ENCODE measurements at places on chromosomes 16 and 17.

GRCh38 chr17:8725881-8726876 lies 18.5 kb downstream of the CCDC42 start:
- DNase-seq, result no peak

GRCh38 chr17:73947966-73948355 lies 255.5 kb upstream of the RPL38 start:
- DNase-seq, result no peak

- no peak for DNase-seq
These were observed 61.4 kb upstream of the ARHGAP44 start for GRCh38 chr17:12727881-12728280.

- no peak for DNase-seq
These were observed 278.6 kb downstream of the HAPSTR1 start for GRCh38 chr16:9370061-9370491.

- peak; percentile 64 for DNase-seq
These were observed 3.2 kb upstream of the NLRP1 start for GRCh38 chr17:5587438-5588032.

DNA sequence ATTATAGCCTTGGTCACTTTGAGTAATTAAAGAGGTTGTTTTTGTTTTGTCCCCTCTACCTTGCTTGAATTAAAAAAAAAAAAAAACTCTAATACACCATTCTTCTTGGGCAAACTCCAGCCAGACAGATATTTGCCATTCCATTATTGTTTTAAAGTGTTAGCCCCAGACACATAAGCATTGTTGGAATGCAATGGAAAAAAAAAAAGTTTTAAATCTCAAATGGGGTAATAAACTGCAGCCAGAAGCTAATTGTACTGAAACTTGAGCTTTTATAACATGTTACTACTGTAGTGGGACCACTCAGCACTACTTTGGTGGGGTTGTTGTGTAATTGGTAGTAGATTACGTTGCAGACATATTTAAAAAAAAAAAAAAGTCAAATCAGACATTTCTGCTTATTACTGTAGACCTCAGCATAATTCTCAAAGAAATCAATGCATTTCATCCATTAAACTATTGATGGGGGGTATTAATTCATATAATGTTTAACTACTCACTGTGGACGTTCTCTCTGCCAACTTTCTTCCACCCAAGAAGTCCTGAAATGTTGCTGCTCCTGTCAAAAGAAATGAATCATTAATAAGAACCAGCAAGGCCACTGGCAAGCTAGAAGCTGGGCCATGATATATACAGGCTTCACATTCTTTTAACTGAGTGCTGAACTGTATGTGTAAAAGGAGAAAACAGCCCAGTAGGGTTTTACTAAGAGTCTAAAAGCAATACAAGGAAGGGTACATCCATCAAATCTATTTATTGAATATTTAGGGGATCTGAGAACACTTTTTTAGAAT lies 626.6 kb upstream of the SOX9 start:
- peak; percentile 76 for DNase-seq

DNA sequence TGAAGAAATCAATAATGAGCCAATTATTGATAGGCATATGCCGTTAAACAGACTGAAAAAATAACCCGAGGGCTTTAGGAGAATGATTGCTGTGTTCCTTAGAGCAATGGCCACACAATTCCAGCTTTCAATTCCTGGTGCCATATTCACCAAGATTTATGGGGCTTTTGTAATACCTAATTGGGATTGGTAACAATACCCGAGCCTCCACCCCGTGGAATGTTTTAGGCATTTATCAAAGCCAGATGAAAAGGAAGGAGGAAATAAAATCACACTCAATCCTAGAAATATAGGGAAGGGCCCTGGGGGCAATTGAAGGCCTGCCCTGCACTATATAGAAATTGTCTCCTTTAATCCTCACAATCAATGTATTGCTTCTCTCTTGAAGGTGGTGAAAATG lies 42.1 kb upstream of the MLYCD start:
- no peak for DNase-seq

DNA sequence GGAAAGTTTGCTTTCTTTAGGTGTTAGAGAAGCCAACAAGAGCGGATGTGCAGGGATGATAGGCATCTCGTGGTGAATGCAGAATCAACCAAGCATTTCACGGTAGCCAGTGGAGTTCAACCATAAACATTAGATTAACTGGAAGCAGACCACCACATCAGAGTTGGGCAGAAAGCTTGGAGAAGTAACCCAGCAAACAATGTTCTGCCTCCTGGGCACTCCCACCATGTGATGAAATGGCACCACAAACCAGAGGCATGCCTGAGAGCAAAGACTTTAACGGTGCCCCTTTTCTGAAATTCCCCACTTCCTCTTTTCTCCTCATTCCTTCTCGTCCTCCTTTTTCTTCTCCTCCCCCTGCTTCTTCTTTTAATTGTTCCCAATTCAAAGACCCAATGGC lies 193.5 kb upstream of the ANKFN1 start:
- no peak for DNase-seq

DNA sequence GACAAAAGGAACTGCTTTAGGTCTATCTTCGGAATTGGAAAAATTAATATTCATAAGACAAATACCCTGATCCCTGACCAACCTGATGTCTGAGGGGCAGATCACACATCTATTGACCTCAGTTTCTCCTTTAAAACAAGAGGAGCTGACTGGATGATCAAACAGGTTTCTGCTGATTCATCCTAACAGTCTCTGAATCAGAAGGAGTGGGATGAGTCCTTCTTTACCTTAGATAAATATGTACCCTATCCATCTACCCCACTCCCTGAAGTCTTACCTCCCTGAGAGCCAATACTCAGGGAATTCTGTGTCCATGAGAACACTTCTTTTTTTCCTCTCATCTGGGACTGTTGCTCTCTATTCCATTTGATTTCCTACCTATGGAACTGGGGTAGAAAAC lies 80.3 kb upstream of the CRHR1 start:
- no peak for DNase-seq

- DNase-seq, result no peak
These were observed 57.0 kb downstream of the ABR start for GRCh38 chr17:1122533-1123392.

DNA sequence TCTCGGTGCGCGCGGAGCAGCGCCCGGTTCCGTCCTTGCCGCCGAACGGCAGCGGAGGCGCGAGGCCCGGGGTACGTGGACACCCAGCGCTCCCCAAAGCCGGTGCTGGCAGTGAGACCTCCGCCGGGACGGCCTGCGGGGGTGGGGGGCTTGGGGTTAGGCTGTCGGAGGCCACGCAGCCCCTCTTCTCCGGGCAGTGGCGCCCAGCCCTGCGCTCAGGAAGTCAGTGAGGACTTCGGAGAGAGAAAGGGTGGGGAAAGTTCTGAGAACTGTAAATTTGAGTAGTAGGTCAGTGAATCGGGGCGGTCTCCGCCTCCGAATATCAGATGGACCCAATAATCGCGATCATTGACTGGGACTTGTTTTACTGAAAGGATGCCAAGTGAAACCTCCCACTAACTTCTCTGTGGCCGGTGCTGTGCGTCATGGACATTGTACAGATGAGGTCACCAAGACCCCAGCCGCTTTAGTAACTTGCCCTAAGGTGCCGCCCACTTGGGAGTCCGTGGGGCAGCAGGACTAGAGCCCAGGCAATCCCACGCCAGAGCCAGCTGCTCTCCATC lies 468 bp downstream of the IL4R start:
- DNase-seq, result peak; percentile 54

GRCh38 chr16:65120831-65121721 lies 787 bp downstream of the CDH11 start:
- DNase-seq, result no peak

DNA sequence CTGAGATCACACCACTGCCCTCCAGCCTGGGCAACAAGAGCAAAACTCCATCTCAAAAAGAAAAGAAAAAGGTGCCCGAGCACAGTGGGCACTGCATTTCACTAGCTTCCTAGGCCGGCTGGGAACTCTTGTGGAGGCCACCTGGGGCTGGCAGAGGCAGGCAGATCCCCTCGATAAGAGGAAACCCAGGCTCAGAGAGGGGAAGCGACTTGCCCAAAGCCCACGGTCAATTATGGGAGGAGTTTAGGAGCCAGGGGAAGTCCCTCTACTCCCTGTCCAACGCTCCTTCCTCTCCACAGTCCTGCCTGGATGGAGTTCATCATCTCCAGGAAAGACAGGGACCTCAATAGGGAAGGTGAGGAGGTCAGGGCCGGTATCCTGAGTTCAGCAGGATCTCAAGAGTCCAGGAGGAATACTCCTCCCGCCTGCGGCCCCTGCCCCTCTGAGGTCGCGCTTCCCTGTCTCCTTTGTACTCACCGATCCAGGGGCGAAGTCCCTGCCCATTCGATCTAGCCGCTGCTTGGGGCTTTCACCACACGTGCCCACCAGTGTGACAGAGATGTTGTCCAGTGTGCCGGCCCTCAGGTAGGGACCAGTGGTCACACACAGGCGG lies 841 bp downstream of the ALOXE3 start:
- no peak for DNase-seq

DNA sequence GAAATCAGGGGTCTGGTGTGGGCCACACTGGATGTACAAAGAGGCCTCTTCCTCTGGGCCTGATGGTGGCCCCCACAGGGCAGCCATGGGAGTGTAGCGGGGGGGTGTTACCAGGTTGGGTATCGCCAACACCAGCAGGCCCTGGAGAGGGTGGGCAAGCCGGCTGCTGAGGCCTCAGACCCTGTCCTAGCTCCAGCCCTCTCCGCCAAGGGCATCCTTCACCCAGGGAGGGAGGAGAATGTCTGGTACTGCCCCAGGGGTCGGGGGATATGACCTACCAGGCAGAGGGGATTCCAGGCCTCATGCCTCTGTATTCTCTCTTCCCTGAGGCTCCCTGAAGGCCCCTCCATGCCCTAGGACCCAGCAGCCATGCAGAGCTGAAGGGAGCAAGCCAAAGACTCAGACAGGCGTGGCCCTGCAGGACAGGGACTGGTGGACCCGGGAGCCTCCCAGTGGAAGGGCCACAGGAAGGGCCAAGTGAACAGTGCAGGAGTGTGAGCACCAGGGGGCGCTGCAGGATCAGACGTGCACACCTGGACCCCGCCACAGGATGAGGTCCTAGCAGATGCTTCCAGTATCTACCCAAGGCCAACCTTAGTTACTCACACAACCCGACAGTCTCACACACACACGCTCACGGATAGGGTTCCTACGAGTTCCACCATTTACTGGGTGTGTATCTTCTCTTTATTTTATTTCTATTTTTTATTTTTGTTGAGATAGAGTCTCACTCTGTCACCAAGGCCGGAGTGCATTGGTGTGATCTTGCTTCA lies 10.9 kb upstream of the CES4A start:
- peak; percentile 52 for DNase-seq
